ENCODE measurements at places on chromosomes 1 and 21.

DNA sequence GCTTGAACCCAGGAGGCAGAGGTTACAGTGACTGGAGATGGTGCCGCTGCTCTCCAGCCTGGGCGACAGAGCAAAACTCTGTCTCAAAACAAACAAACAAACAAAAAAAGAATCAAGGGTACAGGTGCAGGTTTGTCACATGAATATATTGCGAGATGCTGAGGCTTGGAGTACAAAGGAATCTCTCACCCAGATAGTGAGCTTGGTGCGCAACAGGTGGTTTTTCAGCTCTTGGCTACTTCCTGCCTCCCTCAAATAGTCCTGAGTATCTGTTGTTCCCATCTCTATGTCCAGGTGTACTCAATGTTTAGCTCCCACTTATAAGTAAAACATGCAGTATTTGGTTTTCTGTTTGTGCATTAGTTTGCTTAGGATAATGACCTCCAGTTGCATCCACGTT, 173.9 kb upstream of the CACYBP start:
- no peak for DNase-seq

- no peak for DNase-seq
Measured at GRCh38 chr1:37133276-37134145, 99.2 kb upstream of the GRIK3 start.

- DNase-seq, result no peak
Measured at GRCh38 chr1:165116171-165116570, 240.3 kb downstream of the LMX1A start.

DNA sequence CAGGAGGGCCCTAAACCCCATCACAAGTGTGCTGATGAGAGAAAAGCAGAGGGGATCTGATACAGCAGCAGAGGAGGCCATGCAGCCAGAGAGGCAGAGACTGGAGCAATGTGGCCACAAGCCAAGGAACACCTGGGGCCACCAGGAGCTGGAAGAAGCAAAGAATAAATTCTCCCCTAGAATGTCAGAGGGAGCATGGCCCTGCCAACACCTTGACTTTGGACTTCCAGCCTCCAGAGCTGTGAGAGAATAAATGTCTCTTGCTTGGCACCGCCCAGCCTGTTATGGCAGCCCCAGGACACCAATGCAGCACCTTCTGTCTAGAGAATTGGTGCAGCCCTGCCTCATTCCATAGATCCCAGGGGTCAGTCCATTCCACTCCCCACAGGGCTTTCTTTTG, 25.3 kb downstream of the UBASH3A start:
- DNase-seq, result no peak

DNA sequence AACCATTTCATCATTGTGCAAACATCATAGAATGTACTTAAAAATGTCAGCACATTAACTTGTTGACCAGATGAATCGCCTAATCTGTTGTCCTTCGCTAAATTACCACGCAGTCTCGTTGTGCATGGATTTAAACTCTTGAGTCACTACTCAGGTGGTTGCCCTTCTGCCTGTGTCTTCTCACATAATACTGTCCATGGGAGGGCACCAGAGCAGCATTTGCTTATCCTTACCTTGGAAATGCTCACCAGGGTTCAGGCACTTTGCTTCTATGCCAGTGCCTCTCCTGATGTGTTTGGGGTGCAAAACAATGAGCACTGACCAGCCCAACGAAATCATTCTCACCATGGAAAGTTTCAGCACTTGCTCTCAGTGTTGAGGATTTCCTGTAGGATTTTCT, 559.9 kb downstream of the RWDD3 start:
- DNase-seq, result no peak

- no peak for DNase-seq
Measured at GRCh38 chr21:21010228-21010627, 12.0 kb downstream of the NCAM2 start.

DNA sequence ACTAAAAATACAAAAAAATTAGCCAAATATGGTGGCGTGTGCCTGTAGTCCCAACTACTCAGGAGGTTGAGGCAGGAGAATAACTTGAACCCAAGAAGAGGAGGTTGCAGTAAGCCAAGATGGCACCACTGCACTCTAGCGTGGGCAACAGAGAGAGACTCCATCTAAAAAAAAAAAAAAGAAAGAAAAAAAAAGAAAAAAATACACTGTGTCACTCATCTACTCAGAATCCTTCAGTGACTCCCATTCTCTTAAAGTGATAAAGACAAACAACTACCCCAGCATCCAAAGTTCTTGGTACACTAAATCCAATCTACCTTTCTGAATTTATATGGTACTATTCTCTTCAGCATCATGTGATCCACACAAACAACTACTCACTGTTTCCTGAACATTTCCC, 40.2 kb upstream of the S1PR1 start:
- no peak for DNase-seq

- no peak for DNase-seq
Measured at GRCh38 chr1:207298186-207298585, 23.3 kb upstream of the CD55 start.

DNA sequence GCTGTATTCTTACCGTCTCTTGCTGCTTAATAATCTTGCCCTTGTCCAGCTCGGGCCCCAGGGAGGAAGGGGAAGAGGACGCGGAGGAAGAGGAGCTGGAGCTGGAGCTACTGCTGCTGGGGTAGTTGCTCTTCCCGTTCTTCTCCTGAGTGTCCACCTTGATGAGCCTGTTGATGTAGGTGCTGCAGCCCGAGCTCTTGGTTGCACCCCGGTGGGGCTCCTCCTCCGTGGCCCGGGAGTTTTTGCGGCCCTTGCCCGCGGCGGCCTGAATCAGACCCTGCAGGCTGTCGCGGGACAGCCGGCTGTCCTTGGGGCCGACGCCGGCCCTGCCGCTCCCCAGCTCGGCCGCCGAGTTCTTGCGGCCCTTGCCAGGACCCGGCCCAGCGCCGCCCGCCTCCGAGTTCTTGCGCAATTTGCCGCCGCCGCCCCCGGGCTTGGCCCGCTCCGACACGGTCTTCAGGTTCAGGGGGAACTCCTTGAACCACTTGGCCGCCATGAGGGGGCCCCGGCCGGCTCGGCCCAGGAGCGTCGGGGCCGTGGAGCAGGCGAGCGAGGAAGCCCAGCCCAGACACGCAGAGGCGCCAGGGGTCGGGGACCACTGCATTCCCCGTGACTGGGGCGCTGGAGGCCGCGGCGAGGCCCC, 475 bp upstream of the TDRD10 start:
- no peak for DNase-seq

DNA sequence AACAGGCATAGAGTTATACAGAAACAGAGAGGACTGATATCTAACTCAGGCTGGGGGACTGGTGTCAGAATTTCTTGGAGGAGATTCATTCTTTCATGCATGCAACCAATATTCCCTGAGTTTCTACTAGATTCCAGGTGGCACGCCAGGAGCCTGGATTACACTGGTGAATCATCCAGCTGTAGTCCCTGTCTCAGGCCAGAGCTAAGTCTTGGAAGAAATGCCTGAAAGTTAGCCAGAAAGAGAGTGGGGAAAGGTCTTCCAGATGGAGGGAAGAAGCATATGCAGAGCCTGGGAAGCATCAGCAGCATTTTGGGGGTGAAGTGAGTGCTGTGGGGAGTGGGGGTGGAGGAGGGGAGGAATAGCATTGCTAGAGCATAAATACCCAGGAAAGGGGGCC, 239.1 kb downstream of the OMA1 start:
- no peak for DNase-seq

- DNase-seq, result no peak
Measured at GRCh38 chr1:8682573-8682972, 134.9 kb downstream of the RERE start.

- DNase-seq, result no peak
Measured at GRCh38 chr1:2411801-2412394, 466 bp downstream of the PEX10 start.

- no peak for DNase-seq
Measured at GRCh38 chr1:97004054-97004453, 282.5 kb downstream of the PTBP2 start.

- DNase-seq, result peak; percentile 6
Measured at GRCh38 chr1:92784021-92784638, 778 bp downstream of the EVI5 start.

DNA sequence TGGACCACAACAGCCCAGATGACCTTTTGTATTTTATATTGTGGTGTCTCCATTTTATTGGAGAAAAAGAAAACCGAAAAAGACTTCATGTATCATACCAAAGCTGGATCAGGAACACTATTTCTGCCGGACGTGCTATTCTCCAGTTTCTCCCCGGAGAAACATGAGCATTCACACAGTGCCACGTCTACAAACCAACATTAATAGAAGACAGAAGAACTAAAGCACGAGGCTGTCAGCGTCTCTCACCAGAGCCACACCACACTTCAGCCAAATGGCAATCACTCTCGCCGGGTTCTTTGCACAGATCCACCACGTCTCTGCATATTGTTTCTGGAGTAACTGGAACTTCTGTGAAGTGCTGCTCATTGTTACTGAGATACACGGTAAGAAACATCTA, 24.8 kb downstream of the TP53BP2 start:
- DNase-seq, result no peak

GRCh38 chr1:48196237-48196636, 26.3 kb upstream of the SLC5A9 start:
- no peak for DNase-seq

- no peak for DNase-seq
Measured at GRCh38 chr1:35047188-35047858, 15.6 kb upstream of the ZMYM6 start.

DNA sequence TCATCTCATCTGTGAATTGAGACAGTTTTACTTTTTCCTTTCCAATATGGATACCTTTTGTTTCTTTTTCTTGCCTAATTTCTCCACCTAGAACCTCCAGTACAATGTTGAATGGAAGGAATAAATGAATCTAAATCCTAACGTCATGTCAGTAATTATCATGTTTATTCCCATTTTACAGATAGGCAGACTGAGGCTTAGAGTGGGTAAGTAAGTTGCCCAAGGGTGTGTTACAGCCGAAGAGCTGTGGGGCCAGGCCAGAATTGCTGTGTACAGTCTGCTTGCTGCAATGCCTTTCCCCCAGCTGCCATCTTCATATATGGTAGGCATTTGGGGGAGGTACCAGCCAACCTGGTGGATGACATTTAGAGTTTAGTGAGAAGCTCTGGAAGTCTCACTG, 162.7 kb downstream of the CAMTA1 start:
- no peak for DNase-seq

GRCh38 chr1:201309416-201309815, 26.1 kb downstream of the PKP1 start:
- DNase-seq, result no peak

DNA sequence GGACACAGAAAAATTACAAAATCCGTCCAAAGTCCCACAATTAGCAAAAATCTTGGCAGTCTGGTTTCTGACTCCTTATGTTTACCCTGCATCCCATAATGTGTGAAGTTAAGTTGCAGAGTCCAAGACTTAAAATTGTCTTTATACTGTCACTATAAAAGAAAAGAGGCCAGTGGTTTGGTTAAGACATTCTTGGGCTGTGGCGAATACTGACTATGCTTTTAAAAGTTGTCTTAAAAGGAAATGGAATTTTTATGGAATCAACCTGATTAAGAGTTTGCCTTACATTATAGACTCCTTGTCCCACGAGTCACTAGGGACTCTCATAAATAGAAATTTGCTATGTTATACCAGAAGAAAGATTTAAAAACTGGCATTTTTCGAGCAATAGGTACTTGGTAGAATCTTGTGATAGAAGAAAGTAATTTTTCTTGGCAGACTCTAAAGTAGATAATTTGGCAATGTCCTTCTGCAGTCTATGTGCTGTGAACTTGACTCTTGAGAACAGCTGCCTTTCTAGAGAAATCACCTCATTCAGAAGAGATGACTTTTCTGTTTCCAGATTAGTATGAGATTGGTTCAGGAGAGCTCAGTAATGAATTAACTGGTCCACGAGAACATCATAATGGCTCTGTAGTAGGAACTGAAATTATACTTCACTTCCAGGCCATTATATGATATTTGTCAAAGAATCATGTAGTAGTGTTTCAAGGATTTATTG, 31.8 kb downstream of the NTNG1 start:
- no peak for DNase-seq

GRCh38 chr1:22321917-22322316, 129.7 kb upstream of the ZBTB40 start:
- DNase-seq, result no peak

GRCh38 chr21:22192766-22193165, 1194.6 kb downstream of the NCAM2 start:
- no peak for DNase-seq

DNA sequence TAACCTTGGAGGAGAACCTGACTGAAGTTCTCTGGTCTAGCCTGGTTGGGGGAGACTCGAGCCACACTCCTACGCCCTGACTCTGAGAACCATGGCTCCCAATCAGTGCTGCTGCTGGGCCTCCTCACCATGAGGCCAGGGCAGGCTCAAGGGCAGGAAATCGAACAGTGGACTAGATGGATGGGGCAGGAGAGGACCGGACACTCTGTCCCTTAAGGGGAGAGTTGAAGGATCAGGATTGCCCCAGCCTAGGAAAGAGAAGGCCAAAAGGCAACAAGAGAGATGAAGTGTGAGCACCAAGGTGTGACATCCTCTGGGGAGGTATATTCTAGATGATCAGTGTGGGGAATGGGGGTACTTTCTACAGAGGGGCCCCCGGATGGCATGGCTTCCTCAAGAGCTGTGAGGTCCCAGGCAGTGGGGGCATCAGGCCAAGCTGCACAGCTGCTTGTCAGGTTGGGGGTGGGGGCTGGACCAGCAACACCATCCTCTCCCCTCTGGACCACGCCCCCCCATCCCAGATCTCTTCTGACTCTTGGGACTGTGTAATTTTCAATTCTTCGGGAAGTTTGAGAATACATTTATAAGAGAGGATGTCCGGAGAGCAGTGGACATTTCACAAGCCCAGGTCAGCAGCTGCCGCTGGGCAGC, 34.0 kb downstream of the MX1 start:
- DNase-seq, result no peak

DNA sequence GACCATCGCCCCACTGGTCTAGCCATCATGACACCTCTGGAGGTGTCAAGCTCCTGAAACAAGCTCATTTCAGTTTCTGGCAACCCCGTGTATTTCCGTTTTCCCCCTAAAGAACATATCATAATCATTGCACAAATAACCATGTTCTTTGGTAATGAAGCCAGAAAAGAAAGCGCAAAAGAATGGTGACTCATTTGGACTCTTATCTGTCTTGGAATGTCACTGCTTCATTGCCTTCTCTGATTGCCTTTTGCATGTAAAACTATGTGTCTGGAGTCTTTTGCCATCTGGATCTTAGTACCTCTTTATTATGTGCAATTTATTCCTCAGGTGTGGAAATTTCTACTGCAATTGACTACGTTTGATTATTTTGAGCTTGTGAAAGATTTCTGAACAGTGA, 110.5 kb downstream of the COLGALT2 start:
- no peak for DNase-seq
